ENCODE measurements at places on chromosomes 4 and X.

DNA sequence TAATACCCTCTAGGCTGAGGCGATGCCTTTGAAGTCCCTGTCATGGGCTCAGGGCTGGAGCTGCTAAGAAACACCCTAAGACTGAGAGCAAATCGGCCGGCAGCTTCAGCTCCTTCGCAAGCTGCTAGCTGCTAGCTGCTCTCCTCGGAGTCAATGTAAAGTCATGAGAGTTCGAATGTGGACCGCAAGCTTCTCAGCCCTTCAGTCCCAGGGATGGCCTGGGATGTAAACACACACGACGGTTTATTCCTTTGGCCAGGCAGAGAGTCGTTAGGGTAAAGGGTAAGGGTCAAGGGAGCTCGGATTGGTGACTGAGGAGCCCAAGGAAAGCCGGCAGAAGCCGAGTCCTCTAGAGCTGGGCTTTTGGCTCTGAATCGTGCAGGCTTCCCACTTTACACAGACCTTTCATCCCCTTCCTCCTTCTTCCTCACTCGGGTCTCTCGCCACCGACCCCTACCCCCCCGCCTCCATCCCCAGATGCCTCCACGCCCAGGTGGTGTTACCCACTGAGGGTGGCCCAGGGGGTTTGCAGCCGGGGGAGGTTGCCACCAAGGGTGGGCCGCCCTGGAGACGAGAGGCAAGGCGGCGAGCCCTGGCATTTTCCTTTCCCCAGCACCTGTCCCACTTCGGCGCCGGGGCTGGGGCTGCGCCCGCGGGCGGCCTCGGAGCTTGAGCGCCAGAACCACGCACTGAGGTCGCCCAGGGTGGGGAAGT is 3.1 kb upstream of the BCORL1 start:
- DNase-seq, result no peak

DNA sequence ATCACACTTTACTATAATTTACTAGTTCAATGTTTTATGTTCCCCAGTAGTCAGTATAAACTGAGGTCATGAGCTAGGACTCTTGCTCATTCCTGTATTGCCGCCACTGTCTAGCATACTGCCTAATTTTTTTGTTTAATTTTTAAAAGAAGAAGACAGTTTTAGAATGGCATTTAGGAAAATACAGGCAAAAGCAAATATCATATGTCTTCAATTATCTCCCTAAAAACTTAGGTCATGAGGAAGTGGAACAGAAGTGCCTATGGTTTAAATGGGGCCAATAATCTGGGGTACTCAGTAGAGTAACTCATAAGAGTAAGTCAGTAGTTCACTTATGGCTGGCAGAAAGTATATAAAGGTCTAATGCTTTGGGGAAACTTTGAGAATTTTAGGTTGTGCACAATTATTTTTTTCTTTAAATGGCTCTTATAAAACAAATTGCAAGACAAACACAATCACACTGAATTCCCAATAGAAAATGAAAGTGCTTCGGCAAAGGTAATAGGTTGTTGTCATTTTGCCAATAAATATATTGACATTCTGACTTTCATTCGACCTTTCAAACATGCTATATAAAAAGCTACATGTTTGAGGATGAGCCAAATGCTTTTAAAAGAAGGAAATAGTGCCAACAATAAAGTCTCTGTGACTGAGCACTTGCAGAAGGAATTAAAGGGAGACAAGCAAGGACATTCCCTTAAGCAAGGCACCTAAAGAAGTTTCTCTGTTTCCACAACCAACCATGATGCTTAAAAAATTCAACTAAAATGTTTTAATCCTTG is 390.1 kb downstream of the PDGFC start:
- no peak for DNase-seq

DNA sequence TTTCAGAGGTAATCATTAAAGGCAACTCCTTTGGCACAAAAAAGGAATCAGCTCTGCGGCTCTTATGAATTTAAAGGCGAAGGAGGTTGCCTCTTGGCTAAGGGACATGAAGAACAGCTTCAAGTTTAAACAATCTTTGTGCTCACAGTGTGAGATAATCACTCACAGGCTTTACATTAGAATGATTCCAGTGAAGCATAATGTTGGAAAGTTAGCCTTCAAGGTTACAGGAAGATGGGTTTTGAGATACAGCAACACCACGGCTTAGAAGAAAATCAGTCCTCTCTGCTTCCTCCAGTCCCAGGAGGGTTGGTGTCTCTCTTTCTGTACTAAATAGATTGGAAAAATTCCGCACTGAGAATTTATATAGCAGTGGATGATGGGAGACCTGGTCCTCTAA is 11.6 kb upstream of the SCD5 start:
- no peak for DNase-seq

DNA sequence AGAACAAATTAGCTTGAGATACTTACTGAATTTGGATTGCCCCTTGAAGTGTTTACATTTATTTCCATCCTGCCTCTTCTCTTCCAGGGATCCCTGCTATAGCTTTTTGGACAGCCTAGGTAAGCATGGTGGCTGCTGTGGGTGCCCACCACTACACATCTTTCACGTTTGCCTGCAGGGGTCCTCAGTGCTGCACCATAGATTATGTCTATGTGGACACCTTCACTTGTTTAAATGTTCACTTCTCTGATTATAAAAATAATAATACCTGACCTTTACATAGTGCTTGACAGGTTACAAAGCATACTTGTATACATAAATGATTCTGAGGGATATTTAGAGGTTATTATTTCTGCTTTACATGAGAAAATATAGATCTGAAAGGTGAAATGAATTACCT is 67.9 kb upstream of the SLC4A4 start:
- DNase-seq, result peak; percentile 35

- no peak for DNase-seq
These were observed 9.8 kb downstream of the ATP2B3 start for GRCh38 chrX:153527208-153527607.
